Cortex of kidney (tissue), 1 donor: ENCODE measurements at places on chromosomes 6 and 20.

DNA sequence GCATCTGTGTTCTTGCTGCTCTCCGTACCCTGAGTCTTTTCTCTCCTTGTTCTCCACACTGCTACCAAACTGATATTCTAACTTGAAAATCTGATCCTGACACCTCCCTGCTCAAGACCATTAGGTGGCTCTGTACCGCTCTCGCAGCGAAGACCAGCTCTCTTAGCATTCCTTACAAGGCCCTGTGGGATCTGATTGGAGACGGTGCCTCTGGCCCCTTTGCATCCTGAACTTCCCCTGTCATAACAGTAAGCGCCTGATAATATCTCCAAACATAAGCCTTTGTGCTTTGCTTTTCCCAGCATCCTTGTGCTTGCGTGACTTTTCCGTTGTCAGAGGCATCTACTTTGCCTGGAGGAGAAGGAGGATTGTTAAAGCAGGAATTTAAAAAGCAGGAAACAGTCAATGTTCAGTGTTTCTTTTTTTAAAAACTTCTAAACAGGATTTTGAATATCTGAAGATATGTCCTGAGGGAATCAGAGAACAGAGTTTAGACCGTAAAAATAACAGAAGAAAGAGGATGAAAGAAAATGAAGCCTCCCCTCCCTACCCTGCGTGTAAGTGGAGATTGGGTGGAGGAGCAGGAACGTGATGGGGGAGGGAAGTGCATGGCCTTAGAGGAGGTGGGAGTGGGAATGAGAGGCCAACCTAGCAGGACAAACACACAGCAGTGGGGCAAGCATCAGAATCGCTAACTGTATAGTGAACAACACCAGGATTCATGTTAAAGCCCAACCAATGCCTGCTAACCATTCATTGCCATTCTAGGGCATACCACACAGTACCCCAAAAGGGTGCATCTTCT lies 89.2 kb upstream of the STMND1 start:
- no peak for DNase-seq

DNA sequence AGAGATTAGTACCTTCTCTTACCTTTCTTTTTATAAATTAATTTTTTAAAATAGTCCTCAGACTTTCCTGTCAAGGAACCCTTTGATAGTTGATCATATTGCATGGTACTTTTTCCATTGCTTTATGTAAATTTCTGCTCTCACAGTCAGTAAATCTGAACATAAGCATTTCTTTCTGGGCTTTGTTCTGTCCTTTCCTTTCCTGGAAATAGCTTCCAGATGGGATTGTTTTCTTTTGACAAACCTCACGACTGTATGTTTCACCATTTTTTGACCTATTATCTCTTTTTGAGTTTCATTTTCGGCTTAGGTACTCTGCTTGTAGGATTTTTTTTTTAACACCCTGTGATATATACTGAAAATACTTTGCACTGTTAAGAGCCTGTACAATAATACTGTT lies 32.6 kb downstream of the UTRN start:
- DNase-seq: no peak

- peak; percentile 11 for DNase-seq
Observed at GRCh38 chr6:117906958-117907600, at the start of gene SLC35F1. Gene SLC35F1, plus strand, starts transcription at chr6:117907264.

DNA sequence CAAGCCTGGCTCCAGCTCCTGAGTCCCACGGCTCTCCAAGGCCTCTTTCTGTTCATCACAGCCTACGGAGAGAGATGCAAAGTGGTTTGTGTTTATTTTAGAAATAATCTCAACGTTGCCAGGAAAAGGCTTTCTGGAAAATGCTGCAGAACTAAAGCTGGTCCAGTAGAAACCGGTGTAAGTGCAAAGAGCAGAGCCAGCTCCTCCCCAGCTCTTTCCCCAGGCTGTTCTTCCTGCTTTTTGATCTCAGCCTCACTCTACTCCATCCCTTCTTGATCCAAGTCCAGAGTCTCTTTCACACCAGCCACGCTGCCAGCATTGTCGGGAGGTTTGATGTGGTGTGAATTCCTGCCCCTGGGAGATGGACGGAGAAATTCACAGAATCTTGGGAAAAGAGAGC lies 69.8 kb downstream of the TMEM170B start:
- no peak for DNase-seq

DNA sequence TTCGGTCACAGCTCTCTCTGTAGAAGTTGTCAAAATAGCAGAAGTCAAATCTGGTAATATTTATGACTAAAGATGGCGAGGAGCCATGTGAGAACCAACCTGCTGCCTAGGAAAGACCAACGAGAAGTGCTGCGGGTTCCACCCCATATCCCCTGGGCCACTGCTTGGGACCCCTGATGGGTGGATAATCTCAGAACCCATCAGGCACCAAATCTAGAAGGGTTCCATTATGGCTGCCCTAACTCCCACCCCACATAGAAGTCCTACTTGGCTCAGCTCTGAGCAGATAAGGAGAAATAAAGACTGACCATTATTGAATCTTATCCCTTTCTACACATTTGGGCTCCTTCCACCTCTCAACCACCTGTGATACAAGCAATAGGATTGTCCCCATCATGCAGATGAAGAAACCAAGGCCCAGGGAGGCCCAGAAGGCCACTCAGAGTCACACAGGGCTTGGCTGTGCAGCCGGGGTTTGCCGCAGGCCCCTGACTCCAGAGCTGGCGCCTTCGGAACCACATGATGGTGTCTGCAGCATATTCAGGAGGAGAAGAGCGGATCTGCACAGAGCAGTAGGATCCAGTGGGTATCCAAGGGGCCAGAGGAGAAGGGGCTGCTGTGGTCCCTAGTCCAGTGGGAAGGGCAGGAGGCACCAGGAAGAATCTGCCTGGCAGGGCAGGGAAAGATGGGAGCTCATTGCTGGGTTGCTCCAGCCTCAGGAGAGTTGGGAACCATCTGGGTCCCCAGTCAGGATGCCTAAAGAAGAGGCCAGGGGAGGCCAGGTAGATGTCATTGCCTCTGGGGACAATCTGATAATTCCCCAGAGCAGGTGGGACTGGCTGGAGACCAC lies 9.6 kb upstream of the PCMTD2 start:
- DNase-seq: no peak

DNA sequence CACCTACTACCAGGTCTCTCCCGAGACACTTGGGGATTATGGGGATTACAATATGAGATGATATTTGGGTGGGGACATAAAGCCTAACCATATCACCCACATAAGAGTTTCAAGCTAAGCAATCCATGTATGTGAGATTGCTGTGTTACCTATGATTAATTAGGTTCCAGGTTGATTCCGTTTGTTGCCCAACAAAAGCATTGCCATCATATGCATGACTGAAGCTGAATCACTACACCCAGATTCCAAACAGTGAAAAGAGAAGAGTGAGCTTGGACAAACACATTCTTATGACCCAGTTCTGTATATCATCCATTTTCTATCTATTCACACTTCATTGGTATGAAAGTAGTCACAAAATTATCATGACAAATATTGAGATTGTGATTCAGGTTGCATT lies 952.5 kb upstream of the MAN1A1 start:
- DNase-seq: no peak

- no peak for DNase-seq
Observed at GRCh38 chr20:46850896-46851295, 43.7 kb upstream of the EYA2 start.

DNA sequence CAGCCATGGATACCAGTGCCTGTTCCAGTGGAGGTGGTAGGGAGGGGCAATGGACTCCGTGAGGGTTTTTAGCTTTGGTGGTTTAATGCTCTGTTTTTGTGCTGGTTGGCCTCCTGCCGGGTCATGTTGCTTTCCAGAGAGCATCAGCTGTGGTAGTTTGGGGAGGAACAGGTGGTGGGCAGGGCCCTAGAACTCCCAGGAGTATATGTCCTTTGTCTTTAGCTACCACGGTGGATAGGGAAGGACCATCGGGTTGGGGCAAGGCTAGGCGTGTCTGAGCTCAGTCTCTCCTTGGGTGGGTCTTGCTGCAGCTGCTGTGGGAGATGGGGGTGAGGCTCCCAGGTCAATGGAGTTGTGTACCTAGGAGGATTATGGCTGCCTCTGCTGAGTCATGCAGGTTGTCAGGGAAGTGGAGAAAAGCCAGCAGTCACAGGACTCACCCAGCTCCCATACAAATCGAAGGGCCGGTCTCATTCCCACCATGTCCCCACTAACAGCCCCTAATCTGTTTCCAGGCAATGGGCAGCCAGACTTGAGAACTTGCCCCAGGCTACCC lies 38.9 kb downstream of the MRAP2 start:
- DNase-seq: no peak

GRCh38 chr20:42270539-42270938 lies 652.4 kb upstream of the CHD6 start:
- DNase-seq: no peak

DNA sequence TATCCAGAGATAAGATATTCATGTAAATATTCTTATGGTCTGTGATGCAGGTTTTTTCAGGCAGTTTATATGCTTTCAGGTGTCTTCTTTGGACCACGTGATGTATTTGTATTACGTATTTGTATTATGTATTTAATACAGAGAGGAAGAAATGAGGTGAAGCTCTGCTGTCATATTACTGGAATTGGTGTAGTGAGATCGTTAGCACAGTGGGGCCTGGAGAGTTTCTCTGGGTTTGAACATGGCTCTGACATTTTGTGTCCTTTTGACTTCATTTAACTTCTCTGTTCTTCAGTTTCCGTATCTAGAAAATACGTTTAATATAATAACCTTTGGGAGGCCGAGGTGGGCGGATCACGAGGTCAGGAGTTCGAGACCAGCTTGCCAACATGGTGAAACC lies 1.6 kb upstream of the PRIM2 start:
- DNase-seq: no peak

DNA sequence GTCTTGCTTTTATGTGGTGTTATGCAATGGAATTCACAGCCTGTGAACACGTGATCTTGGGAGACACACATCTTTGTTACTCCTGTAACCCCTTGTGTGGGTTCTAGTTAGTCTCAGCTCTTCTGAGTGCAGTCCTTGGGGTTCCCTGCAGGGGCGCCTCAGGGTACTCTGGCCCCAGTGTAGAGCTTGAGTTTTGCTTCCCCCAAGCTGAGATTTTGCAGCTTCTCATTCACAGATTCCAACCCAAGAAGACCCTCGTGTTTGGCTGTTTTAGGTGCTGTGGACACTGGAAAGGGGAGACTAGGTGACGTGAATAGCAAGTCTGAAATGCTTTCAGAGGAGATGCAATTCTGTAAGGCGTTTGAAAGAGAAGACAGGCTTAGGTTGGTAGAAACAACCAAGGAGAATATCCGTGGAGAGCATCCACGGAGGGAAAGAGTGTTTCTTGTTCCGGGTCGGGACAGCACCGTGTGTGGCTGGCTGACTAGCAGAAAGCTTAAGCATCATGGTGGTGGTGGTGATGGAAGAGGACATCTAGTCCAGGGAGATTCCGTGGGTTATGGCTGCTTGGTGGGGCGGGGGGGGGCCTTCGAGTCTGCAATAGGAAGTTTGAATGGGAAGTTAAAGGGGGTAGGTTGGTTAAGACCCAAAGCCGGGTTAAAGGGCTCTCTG lies 30.1 kb downstream of the DUSP22 start:
- DNase-seq: no peak

DNA sequence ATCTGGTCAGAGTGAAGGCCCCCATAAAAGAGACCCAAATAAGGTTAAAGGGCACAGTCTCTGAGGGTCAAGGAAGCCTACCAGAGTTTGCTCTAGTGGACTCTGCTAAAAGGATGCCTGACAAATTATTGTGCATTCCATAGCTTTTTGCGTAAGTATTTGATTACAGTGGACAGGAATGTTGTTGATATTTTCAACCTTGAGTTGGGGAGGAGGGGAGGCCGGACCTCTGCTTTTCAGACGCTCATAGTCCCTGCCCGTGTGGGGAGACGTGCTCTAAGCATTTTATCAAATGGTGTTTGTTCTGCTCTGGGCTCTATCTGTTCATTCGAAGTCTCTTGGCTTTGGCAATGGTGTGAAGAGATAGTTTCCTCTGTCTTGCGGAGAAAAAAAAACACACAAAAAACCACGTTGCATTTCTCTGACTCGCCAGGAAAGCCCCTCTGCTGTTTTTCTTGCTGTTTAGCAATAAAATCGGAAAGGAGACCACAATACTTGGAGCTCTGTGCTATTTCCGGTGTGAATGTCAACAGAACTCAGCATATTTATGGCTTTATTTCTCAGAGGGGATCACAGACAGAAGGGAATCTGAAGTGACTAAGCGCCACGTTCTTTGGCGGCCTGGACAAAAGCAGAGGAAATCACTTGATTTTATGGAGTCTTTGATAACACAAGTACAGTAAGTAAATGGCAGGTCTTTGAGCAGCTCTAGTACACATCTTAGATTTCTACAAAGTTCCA lies 159.8 kb downstream of the ZFP64 start:
- DNase-seq: no peak

DNA sequence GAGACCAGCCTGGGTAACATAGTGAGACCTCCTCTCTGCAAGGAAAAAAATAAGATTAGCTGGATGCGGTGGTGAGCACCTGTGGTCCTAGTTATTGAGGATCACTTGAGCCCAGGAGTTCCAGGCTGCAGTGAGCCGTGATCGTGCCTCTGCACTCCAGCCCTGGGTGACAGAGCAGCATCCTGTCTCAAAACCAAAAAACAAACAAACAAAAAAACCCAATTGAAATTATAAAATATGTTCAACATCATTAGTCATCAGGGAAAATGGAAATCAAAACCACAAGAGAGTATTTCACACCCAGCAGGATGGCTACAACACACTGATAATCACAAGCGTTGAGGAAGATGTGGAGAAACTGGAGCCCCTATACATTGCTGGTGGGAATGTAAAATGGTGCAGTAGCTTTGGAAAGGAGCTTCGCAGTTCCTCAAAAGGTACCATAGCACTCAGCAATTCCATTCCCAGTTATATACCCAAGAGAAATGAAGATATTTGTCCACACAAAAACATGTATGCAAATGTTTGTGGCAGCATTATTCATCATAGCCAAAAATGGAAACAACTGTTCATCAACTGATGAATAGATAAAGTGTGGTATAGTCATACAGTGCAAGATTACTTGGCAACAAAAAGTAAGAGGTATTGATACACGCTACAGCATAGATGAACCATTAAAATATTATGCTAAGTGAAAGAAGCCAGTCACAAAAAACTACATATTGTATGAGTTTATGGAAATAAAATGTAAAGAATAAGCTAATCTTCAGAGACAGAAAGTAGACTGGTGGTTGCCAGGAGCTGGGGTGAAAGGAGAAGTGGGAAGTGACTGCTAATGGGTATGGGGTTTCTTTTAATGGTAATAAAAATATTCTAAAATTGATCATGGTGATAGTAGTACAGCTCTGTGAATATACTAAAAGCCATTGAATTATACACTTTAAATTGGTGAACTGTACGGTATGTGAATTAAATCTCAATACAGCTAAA lies 38.7 kb upstream of the RIPOR2 start:
- no peak for DNase-seq
